ENCODE measurements at places on chromosomes 12 and 14. TPM values are rescaled to one million over a fixed set of nuclear protein-coding genes. Genes with fewer than 3 reads are reported as not detected.

- DNase-seq: no peak
Measured at GRCh38 chr14:83887866-83888265, 1642.1 kb upstream of the FLRT2 start.

GRCh38 chr12:40287369-40287975 is 62.7 kb downstream of the LRRK2 start:
- no peak for DNase-seq

DNA sequence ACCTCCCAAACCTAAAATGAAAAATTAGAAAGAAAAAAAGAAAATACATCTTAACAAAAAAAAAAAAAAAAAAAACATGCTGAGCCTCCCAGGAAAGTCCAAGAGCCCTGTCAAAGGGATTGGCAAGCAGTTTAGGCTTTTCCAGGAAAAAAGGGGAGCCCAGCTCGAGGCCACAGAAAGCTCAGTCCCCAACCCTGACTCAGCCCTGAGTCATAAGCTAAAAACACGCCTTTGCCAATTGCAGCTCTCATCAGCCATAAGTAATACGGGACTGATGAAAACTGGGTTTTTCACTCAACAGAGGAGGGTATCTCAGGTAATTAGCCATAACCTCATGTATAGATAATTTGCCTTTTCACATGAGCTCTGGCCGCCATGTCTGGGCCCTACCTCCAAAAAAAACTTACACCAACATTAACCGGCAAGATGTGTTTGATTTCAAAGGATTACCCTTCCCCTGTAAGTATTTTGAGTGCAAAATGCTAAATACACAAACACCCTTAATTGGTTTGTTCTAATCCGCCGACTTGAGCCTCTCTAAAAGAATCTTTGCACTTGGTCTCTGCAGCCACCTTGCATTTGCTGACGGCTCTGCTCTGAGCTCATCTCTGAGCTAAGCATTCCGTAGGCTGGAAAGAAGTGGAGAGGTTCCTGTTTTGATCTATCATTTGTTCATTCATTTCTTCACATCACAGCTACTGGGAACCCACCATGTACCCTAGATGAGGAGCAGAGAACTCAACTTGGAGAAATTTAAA is 319.2 kb downstream of the BCL11B start:
- peak; percentile 23 for DNase-seq

GRCh38 chr12:5923043-5923605 is 21.9 kb downstream of the ANO2 start:
- DNase-seq: no peak

Gene TCTN2
- 12.1 TPM for total RNA-seq
